Bronchial smooth muscle cell (primary cell): ENCODE measurements at places on chromosomes 1 and 21. TPM values are rescaled to one million over a fixed set of nuclear protein-coding genes. Genes with fewer than 3 reads are reported as not detected.

The IQCC gene
- 0.69 and 1.6 TPM in 2 replicates for total RNA-seq

The SEMA6C gene
- total RNA-seq: 0.63 and 1.7 TPM in 2 replicates

The SPRR1B gene
- total RNA-seq: 0.17 TPM in 1 of 2 replicates, not detected in the other

The KIF14 gene
- 0.43 and 1.6 TPM in 2 replicates for total RNA-seq

The LEFTY2 gene
- not detected in 2 replicates for total RNA-seq

The IFT25 gene
- total RNA-seq: 12.5 and 24.7 TPM in 2 replicates

The RGS18 gene
- total RNA-seq: 0.16 TPM in 1 of 2 replicates, not detected in the other

The OR2L5 gene
- total RNA-seq: under 0.01 TPM in 1 of 2 replicates, not detected in the other

The TNFRSF25 gene
- total RNA-seq: 4.3 and 4.7 TPM in 2 replicates

The MX1 gene
- total RNA-seq: 3.6 and 8.1 TPM in 2 replicates

The CFAP298 gene
- 12.3 and 15.5 TPM in 2 replicates for total RNA-seq

The SPATA1 gene
- 0.77 and 2.8 TPM in 2 replicates for total RNA-seq

The OR14K1 gene
- total RNA-seq: not detected in 2 replicates

The OR2T29 gene
- not detected in 2 replicates for total RNA-seq

The CDC42SE1 gene
- 23.6 and 24.7 TPM in 2 replicates for total RNA-seq

The THEM5 gene
- total RNA-seq: not detected in 2 replicates
